ENCODE measurements at places on chromosomes 4 and X.

- no peak for DNase-seq
Observed at GRCh38 chr4:15498356-15498755, 28.7 kb downstream of the CC2D2A start.

GRCh38 chr4:78311306-78311705 lies 240.3 kb upstream of the ANXA3 start:
- DNase-seq = no peak

GRCh38 chr4:143701365-143701764 lies 890 bp upstream of the FREM3 start:
- DNase-seq = no peak

DNA sequence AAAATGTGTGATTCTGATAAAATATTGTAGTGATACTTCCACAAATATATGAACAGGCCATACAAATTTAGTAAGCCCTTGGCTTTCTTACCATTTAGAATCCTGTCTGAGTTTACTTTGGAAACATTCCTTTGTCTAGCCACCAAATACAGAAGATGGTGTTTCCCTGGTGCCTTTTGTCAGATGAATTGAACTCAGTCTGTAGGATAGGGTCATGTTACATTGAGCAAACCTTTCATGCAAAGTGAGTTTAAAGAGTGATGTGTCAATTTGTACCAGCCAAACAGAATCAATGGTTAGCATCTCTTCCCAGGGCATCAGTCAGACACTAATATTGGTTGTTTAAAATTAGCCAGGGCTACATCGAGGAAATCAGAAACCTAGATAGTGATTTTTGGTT lies 1443.4 kb downstream of the ARAP2 start:
- no peak for DNase-seq

DNA sequence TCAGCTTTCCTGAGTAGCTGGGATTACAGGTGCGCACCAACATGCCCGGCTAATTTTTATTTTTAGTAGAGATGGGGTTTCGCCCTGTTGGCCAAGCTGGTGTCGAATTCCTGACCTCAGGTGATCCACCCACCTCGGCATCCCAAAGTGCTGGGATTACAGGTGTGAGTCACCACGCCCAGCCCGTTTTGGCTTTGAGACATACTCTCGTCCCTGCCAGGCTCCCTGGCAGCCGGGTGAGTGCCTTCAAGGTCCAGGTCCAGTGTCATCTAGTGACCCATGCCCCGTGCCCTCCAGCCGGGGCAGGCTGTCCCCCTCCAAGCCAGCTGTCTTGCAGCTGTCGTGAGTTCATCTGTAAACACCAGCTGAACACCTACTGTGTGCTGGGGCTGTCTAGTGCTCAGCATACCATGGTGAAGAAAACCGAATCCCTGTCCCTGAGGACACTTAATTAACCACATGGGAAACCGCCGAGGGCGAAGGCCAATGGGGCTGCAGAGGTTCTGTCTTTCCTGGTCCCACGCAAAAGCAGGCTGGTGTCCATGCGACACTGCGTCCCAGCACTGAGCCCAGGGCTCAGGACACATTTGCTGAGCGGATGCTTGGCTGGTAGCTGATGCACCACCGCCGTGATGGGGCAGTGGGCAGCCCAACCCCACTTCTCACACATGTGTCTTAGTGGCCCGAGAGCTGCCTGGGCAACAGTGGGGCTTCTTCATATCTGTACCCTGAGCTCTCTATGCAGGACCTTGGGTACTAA lies 21.9 kb downstream of the NSG1 start:
- DNase-seq = no peak

DNA sequence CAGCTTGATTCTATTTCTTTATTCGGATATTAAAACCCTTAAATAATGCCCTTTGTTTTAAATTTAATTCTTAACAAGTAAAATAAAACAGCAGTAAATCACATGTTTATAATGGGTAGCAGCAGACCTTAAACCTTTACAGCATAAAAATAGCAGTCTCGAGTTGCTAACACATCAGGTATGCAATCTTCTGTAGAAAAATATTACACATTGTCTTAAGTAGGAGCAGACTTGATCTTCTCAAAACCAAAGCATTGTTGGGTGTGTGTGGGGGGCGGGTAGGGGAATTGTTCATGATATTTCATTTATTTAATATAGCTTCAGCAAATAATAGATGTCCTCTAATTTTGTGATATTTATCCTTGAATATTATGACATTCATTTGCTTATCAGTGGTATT lies 331.4 kb downstream of the PCDH7 start:
- DNase-seq = no peak

DNA sequence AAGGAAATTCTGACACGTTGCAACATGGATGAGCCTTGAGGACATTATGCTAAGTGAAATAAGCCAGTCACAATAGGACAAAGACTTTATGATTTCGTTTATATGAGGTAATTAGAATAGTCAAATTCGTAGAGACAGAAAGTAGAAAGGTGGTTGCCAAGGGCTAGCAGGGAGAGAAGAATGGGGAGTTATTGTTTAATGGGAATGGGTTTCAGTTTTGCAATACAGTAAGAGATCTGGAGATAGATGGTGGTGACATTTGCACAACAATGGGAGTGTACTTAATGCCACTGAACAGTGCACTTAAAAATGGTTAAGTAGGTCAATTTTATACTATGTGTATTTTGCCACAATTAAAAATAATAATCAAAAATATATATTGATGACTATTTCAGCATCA lies 43.4 kb upstream of the TMEM154 start:
- no peak for DNase-seq

DNA sequence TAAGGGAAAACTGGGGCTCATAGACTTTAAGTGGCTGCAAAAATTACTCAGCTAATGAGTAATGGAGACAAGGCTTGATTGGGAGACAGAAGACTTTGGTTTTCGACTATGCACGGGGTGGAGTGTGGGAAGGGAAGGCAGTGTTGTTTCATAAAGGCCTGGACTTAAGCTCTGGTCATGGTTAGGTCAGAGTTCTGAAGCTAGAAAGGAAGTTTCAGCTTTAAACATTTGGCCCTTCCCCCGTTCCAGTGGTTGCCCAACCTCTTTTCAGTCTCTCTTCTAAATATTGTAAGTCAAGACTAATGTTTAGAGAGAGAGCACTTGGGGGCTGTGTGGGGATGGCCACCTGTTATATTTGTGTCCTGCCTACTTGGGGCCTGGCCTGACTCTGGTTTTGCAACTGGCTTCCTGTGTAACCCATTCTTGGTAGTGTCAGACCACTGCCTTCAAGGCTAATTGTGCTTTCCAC lies 21.0 kb downstream of the MSN start:
- DNase-seq = no peak

- no peak for DNase-seq
Observed at GRCh38 chr4:100986360-100986868, 360.9 kb downstream of the PPP3CA start.

DNA sequence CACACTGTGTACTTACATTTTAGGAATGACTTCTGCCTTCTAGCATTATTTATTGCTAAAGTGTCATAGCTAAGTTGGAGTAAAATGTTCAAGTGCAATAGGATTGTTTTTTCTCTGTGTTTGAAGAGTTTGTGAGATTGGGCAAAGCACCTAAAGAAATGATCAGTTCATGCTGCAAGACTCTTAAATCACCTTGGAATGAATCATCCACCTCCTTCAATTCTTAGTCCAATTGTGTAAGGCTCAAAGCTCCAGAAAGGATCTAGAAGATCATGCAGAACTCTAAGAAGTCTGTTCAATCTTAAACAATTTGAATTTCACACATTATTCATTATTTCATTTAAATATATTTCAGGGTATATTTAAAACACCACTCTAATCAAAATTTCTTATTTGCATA lies 137.1 kb downstream of the AMELX start:
- no peak for DNase-seq

GRCh38 chr4:165013691-165014090 lies 18.1 kb upstream of the TRIM60 start:
- DNase-seq = no peak

DNA sequence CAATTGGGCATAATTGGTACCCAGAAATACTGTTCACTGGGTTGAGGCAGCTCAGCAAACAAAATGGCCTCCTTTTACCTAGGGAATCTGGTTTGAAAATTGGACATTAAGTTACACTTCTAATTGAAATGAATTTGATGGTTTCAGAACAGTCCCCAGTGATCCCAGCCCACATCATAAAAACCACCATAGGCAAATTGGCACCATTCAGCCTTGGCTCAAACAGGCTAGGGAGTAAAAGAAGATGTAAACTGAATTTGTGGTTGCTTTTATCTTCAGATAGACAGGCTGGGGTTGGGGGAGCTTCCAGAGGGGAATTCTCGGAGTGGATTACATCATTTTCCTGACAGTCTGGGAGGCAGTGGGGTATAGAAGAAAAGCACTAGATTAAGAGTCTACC lies 576.5 kb downstream of the MID1IP1 start:
- no peak for DNase-seq

DNA sequence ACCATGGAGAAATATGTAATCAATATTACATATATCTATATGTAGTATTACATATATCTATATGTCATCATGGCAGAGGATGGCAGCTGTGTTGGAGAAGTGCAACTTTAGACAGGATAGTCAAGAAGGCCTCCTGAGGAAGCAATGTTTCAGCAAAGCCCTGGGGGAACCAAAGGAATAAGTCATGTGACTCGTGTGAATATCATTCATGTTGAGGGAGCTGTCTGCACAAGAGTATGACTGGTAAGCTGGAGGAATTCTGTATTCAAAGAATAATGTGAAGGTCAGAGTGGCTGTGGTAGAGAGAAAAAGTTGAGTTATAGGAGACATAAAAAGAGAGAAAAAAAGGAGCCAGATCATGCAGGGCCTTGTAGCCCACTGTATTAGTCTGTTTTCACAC lies 92.9 kb upstream of the EDNRA start:
- DNase-seq = no peak

DNA sequence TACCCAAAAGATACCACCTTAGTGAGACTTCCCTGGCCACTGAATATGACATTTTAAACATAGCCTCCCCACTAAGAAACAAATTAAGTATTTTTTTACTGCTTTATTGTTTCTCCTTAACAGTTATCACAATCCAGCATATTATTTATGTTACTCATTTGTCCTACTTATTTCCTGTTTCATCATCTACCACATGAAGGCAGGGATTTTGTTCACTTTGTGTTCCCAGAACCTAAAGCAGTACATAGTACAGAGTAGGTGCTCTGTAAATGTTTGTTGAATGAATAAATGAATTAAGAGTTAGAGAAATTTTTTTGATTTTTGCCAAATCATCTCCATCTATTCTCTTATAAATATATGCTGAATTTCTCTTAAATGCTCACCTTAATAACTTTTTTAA lies 318.4 kb upstream of the GIMD1 start:
- DNase-seq = no peak

GRCh38 chr4:8836664-8837171 lies 34.9 kb downstream of the HMX1 start:
- no peak for DNase-seq

DNA sequence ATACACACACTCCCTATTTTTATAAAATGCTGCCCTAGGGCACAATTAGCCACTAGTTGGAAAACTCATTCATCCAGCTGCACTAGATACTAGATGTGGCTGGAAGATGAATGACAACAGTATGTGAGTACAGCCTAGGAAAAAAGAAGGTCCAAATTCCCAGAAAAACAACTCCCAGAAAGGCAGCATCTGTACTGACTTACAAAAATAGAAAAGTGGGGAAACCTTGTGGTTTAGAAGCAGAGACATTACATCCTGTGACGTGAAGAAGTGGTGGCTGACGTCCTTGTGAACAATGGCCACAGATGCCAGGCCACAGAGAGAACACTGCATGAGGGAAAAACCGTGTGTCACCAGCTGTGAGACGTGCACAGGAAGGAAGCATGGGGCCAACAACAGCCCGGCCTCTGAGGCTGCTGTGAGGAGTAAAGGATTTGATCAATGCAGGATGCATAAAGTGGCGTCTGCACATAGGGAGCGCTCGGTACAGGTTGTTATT lies 81.2 kb downstream of the SPRY1 start:
- no peak for DNase-seq

- no peak for DNase-seq
Observed at GRCh38 chrX:130418066-130418465, 16.3 kb downstream of the RBMX2 start.

- DNase-seq = no peak
Observed at GRCh38 chr4:122784261-122784660, 42.4 kb upstream of the FGF2 start.

GRCh38 chr4:71771613-71772012 lies 12.3 kb downstream of the GC start:
- no peak for DNase-seq

GRCh38 chr4:60266505-60266904 lies 933.6 kb upstream of the ADGRL3 start:
- no peak for DNase-seq

- DNase-seq = no peak
Observed at GRCh38 chrX:107818900-107819521, 6.7 kb upstream of the MID2 start.

GRCh38 chr4:76588274-76588673 lies 153.2 kb downstream of the SHROOM3 start:
- DNase-seq = no peak

- DNase-seq = no peak
Observed at GRCh38 chr4:9804918-9805317, 23.5 kb downstream of the DRD5 start.

DNA sequence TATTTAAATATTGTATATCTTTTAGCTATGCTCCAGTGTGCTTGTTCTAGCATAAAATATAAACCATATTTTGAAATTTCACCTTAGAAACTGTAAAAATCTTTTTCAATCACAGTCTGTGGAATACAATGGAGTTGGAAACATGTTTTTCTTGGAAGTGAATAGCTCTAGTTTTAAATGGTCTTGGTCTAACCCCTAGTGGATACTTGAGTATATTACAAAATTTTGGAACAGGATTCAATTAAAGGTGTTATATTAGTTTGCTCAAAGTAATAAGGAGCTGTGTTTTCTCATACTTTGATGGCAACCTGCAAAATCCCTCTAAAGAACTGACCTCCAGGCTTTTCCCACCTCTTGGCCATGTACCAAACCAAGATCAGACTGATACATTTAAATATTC lies 48.2 kb downstream of the STK26 start:
- no peak for DNase-seq

DNA sequence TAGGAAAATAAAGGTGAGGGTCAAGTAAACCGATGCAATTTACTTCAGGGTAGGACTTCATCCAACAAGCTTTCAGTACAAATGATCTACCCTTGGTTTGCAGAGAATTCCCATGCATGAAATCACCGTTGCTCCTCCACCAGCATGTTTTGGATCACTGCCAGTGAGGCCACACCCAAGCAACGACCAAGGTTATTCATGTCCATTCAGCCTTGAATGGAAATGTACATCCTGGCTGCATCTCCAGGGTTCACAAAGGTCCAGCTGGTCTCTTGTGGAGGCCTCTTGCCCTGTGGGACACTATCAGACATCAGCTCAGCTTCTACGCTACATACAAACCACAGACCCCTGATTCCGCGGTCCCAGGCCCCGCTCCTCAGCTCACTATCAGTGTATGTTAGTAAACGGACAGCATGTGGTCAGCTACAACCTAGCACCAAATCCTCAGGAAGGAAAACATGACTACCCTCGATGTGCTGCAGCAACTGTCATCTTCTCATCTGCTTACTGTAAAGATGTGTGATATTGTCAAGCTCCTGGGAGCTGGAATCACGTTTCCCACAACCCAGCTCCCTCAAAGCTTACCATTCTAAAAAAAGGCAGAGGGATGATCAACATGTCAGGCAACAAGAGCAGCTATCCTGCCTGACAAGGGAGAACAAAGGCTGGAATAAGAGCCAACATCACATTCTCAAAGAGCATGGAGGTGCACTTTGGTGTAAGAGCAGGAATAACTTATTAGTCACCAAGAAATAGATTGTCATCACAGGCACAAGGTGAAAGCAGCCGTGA lies 4.9 kb downstream of the LYAR start:
- no peak for DNase-seq

GRCh38 chr4:83013902-83014301 lies 3.3 kb upstream of the LIN54 start:
- peak; percentile 3 for DNase-seq

- DNase-seq = no peak
Observed at GRCh38 chr4:128347930-128348660, 60.5 kb upstream of the PGRMC2 start.

All from SK-N-DZ (cell line).